Cardiac ventricle fibroblast (primary cell): ENCODE measurements at places on chromosomes 5 and 9. TPM values are rescaled to one million over a fixed set of nuclear protein-coding genes. Genes with fewer than 3 reads are reported as not detected.

The ASS1 gene
- 249 and 274 TPM in 2 replicates for total RNA-seq

The IL31RA gene
- 0.20 and 0.31 TPM in 2 replicates for total RNA-seq

The FCN2 gene
- not detected in 2 replicates for total RNA-seq

The PCDHGA11 gene
- total RNA-seq, result 15.6 and 18.8 TPM in 2 replicates

The DCTN3 gene
- 57.8 and 71.7 TPM in 2 replicates for total RNA-seq

The DOCK8 gene
- 0.25 and 1.2 TPM in 2 replicates for total RNA-seq

The CDC20B gene
- total RNA-seq, result not detected in 2 replicates

The SNCB gene
- 0.10 and 0.56 TPM in 2 replicates for total RNA-seq

The SELENOP gene
- 324 and 373 TPM in 2 replicates for total RNA-seq

The ZNF300 gene
- 2.6 and 3.8 TPM in 2 replicates for total RNA-seq

The AJM1 gene
- total RNA-seq, result 1.1 and 1.4 TPM in 2 replicates

The C5orf24 gene
- total RNA-seq, result 35.0 and 39.4 TPM in 2 replicates
